ENCODE measurements at places on chromosomes 1 and 21.

DNA sequence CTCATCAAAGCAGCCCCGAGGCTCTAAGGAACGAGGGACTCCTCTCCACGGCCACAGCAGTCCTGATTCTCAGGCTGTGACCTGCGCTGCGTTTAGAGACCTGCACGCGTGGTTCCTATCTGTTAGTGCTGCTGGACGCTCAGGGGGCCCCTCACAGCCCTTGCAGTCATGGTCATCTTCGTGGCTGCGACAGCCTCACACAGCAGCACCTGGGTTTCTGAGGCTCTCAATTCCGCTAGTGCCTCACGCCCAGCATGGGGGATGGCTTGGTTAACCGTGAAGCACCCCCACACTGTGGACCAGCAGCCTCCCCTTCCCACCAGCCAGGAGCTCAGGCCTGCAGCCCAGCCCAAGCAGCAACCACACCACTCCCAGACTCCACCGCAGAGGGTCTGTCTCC is 7.8 kb downstream of the MORN1 start:
- DNase-seq = peak; percentile 9

DNA sequence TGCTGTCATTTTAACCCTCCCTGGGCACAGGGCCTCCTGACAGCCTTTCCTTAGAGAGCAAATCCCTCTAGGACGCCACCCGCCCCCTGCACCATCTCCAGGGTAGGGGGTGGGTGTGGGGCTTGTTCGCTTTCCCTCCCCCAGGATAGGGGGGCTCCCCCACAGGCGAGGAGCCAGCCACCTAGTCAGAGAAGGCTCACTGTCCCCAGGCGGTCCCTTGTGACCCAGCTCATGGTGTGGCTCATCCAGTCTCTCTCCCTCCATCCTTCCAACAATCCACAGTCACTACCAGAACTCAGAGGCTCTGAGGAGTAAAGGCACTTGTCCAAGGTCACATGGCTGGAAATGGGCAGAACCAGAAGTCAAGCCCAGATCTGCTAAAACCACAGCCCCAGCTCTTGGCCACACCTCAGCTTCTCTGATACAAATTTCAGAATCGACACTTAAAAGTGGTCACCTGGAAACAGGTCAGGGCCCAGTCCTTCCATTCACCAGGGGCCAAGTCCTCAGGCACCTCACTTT is 89.8 kb downstream of the MRPL37 start:
- no peak for DNase-seq

- DNase-seq = no peak
These were observed 53.8 kb upstream of the HPDL start for GRCh38 chr1:45272913-45273371.

DNA sequence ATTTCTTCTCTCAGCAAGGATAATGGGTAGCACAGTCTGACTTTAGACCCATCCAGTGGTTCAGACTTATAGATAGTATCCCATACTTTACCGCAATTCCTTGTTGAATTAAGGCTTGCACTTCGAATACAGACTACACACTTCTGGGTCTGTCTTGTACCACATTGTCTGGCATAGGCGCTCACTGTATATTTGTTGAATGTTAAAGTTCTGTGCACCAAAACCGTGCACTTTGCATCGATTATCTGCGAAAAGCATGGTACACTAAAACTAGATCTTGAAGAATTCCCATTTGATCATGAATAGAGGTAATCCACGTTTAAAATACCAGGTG is 556 bp upstream of the RYR2 start:
- DNase-seq = no peak

- DNase-seq = no peak
These were observed 16.1 kb upstream of the ATP1B1 start for GRCh38 chr1:169090308-169090899.

- DNase-seq = no peak
These were observed 57.2 kb upstream of the RUNX1 start for GRCh38 chr21:35106246-35106835.

DNA sequence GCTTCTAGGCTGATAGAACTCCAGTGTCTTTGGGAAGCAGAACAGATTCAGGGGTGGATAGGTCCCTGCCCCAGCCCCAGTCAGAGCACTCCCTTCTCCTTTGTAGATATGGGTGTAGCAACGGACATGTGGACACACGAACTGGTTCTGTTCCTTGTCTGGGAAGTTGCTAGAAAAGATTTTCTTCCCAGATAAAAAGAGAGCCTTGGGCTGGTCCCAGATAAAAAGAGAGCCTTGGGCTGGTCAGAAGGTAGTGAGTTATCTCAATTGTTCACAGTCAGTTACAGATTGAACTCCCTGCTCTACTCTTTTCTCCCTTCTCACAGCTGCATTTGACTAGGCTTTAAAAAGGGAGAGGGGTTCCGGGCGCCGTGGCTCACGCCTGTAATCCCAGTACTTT is 7.4 kb upstream of the EFNA1 start:
- DNase-seq = no peak

GRCh38 chr1:933603-933940 is 9.8 kb downstream of the SAMD11 start:
- no peak for DNase-seq

- DNase-seq = no peak
These were observed 2.8 kb downstream of the ABCG1 start for GRCh38 chr21:42221581-42222345.

DNA sequence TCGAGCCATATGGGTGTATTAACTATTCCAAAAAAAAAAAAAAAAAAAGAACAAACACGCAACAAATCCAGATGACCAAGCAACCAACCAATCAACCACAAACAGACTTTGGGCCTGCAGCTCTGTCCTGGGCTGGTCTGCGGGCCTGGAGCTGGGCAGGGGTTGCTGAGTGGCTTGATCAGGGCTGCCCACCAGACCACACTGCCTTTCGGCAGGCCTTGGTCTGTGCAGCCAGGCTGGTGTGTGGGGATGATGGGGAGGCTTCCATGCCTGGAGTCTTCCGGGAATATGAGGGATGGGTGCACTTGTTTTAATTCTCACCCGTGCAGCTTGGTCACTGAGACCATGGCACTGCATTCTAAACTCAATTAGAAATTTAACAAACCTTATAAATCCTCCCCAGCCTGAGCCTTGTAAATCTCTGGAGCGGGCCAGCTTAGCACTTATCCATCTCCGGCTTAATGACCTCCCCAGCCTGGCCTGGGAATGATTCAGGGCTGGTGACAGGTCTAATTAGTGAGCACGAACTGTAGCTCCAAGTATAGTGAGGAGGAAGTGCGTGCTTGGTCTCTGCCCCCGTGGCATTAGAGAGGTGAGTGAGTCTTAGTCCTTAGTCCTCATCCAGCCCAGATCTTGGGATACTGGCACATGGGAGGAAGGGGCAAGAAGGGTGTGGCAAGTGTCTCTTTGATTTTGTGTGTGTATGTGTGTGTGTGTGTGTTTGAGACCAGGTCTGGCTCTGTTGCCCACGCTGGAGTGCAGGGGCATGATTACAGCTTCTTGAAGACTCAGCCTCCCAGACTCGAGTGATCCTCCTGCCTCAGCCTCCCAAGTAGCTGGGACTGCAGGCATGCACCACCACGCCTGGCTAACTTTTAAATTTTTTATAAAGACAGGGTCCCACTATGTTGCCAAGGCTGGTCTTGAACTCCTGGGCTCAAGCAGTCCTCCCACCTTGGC is 74.6 kb upstream of the CSF3R start:
- no peak for DNase-seq

GRCh38 chr1:220914283-220915116 is 35.3 kb downstream of the HLX start:
- DNase-seq = no peak

- no peak for DNase-seq
These were observed 458.3 kb upstream of the USP24 start for GRCh38 chr1:55673416-55673815.

DNA sequence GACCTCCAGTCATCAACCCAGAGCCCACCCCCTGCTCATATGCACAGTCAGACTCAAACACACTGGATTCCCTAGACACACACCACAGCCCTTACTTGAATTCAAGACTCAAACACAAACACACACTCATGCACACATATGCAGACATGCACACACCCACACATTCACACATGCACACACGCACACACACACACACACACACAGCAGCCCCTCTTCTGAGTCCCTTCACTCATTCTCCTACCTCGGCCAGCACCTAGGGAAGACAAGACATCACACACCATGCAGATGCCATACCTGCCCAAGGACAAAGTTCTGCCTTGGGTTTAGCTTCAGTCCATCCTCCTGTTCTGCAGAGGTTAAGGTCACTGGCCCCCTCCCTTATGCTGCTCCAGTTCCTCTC is 1.6 kb upstream of the HCRTR1 start:
- no peak for DNase-seq

DNA sequence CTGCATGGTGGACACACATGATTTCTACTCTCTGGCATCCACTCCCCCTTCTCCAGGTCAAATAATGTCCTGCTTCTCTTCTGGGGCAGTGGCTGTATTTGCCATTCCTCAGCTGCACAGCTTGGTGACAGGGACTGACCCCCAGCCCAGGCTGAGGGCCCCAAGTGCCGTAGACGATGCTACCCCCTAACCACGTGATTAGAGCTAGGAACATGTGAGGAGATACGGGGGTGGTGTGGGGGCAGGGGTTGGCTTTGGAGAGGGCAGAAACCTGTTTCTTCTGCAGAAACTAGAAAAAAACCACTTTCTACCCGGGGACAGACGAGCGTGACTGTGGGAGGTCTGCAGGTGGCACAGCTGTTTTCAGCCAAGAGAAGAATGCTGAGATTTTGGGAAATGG is 192.4 kb downstream of the SIPA1L2 start:
- DNase-seq = no peak

DNA sequence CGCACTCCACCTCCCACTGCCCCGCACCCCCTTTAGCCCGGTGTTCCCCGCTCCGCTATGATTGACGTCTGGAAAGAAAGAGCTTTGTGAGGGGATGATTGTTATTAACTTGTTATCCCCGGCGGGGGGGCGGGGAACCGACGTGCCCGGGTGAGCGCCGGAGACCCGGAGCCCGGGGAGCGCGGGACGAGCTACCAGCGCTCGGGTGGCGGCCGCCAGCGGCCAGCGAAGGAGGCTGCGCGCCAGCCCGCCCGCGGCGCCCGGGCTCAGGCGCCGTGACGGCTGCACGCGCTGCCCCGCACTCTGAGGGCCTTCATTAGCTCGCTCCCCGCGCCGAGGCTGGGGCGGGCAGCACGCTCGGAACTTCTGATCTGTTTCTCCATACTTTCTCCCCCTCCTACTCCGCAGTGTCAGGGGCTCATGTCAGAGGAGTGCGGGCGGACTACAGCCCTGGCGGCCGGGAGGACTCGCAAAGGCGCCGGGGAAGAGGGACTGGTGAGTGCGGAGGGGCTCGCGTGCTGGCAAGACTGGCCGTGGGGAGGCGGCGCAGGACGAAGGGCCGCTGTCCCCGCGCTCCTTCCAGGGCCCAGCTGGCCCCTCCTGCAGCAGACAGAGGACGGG is 2.1 kb downstream of the LHX8 start:
- no peak for DNase-seq

DNA sequence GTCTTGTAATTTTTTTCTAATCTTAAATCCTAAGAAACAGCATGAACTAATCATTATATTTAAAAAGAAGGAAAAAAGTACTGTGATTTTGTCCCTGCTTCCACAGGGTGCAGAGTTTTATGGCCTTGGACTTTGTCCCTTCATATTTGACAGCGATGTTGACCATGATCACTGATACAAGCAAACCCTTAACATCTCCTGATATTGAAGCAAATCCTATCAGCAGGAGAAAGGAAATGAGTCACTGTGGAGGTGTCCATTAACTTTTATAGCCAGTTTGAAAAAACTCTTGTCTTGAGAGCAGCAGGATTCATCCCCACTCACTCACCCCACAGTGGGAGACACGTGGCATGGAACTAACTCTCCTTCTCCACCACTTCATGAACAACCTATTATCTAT is 5.1 kb upstream of the REG4 start:
- no peak for DNase-seq

DNA sequence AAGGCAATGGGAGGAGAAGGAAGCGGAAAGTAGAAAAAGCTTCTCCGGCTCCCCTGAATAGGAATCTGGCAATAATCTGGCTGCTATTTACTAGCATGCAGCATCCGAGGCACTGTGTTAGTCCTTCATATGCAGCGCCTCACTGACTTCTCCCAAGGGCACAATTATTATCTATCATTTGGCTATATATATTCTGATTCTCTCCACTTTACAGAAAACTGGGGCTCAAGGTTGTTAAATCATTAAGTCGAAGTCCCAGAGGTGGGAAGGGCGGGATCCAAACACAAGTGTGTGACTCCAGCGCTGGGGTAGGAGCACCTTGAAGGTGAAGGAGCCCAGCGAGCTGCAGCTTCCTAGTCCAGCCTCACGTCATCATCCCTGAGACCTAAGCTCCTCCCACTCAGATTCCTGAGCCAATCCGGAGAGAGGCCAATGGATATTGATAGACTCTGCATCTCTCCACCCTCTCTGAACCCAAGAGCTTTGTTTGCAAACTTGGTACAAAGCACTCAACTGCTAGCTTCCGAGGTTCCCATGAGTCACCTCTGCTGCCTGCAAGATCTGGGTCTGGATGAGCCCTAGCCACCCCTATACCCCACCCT is 16.6 kb upstream of the EYA3 start:
- DNase-seq = no peak

- no peak for DNase-seq
These were observed 162.3 kb upstream of the VAMP3 start for GRCh38 chr1:7608628-7609305.

- no peak for DNase-seq
These were observed 41.6 kb downstream of the NSL1 start for GRCh38 chr1:212749821-212750535.

GRCh38 chr1:80769208-80769750 is 1031.5 kb upstream of the ADGRL2 start:
- no peak for DNase-seq

GRCh38 chr21:36132696-36133095 is 2.2 kb upstream of the CBR3 start:
- no peak for DNase-seq
